SJCRH30 (cell line): ENCODE measurements at places on chromosomes 13 and 19.

GRCh38 chr13:27830010-27830409 lies 37.7 kb downstream of the GSX1 start:
- peak; percentile 69 for DNase-seq

GRCh38 chr19:45451131-45451849 lies 16.5 kb upstream of the FOSB start:
- DNase-seq = peak; percentile 36

- no peak for DNase-seq
Measured at GRCh38 chr13:110812121-110812868, 98.8 kb downstream of the ING1 start.

DNA sequence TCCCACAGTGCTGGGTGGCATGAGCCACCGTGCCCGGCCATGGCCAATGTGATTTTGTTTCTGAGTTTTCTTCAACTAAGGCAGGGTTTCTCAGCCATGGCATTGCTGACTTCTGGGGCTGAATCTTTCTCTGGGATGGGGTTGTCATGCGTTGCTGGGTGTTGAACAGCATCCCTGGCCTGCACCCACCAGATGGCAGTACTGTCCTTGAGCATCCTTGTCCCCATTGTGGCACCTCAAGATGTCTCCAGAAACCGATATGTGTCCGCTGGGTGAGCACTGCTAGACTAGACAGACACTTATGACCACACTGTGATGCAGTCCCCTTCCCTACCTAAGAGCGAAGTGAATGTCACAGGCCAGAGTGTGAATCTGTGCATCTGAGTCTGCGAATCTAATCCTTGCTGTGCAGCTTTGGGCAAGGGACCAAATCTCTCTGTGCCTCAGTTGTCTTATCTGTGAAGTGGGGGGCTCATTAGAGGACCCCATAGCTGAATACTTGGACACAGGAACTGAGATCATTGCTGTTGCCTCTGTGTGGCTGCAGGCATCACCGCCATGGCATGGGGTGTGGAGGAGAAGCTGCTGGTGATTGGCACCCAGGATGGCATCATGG lies 50.3 kb upstream of the SIN3B start:
- peak; percentile 83 for DNase-seq

GRCh38 chr19:51168564-51169282 lies 26.6 kb downstream of the SIGLEC7 start:
- no peak for DNase-seq

GRCh38 chr19:16345457-16345856 lies 20.8 kb downstream of the KLF2 start:
- DNase-seq = no peak

DNA sequence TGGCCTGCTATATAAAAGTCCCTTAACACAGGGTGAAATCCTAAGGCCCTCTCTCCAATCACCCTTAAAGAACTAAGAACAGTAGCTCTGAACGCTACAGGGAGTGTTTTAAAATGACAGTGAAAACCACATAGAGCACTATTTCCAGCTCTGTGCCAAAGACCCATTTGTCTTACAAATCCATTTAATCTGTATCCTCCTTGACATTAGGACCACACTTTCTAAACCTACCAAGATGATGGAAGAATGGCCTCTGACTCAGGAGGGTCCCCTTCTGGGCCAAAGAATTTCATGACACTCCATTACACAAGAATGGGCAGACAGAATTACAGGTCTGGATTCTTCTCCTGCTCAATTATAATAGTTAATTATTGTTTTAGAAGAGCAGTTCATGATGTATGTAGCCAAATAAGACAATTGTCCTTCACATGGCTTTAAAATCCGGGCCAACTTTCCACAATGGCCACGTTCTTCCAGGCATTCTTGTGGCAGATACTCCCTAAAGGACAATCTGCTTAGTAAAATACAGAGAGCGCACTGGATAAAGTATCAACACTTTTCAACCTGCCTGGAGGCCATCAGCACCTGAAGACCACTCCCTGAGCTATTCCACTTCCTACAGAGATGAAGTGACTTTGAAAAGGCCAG lies 61.0 kb downstream of the STK24 start:
- DNase-seq = no peak

DNA sequence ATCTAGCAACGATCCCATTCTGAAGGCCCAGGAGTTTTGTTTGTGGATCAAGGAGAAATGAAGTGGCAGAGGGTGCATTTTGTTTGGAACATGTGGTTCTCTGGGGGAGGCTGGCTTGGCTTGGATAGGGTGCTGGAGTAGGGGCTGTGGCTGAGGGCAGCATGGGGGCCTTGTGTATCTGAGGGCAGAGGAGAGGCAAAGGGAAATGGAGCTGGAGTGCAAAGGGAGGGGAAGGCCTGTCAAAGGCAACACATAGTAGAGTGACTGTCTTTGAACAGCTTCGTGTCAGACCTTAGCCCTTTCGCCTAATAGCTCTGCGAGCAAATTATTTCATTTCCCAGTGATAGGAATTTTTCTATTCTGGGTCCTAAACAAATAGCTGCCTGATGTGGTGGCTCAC lies 187.2 kb downstream of the KCNRG start:
- no peak for DNase-seq

- no peak for DNase-seq
Measured at GRCh38 chr13:45799451-45799850, 52.1 kb downstream of the SIAH3 start.

DNA sequence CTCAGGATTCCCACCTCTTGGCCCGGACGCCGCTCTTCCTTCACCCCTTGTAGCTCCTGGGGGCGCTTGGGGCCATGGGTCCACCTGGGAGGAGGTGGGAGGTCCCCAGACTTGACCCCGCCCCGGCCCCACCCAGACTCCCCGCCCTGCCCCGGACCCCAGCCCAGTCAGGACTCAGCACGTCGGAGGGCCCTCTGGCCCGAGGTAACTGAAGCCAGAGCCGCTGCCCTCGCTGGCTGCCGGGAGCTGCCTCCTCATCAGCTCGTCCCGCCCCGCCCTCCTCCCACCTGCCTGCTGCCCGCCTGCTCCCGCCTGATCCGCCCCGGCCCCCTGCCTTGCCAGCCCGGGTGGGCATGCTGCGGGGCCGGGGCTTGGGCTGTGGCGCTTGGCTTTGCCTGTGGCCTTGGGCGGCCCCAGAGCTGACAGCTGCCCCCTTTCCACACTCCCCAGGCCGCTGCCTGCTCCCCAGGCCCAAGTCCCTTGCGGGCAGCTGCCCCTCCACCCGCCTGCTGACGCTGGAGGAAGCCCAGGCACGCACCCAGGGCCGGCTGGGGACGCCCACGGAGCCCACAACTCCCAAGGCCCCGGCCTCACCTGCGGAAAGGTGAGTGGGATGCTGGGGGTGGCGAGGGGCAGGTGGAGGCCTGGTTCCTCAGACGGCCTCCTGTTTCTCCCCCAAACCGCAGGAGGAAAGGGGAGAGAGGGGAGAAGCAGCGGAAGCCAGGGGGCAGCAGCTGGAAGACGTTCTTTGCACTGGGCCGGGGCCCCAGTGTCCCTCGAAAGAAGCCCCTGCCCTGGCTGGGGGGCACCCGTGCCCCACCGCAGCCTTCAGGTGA lies 9.4 kb downstream of the ARHGAP33 start:
- DNase-seq = no peak

DNA sequence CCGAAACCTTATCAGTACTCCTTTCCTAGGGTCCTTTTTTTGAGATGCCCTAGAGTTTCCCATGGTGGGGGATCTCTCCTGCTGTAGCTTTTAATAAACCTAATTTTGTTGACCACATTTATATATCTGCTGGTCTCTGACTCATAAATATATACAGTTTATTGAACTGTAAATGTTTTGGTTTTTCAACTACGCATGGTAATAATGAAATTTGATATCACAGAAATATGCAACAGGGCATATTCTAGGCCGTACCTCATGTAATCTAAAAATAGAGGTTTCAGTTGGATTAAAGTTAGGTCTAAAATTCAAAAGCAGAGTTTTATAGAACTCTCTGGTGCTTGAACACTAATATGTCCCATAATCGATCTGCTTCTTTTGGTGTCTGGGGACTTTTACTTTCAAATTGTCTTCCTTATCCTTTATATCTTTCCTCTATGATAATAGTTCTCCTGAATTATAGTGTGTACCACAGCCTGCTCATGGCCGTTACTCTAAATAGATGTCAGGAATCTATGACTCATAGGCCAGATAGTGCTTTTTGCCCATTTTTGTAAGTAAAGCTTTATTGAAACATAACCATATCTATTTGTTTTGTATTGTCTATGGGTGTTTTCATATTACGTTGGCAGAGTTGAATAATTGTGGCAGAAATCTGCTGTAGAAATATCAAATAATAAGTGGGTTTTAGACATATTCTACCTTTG lies 324.8 kb upstream of the PCDH9 start:
- no peak for DNase-seq

- no peak for DNase-seq
Measured at GRCh38 chr13:34308725-34309124, 490.8 kb downstream of the RFC3 start.

DNA sequence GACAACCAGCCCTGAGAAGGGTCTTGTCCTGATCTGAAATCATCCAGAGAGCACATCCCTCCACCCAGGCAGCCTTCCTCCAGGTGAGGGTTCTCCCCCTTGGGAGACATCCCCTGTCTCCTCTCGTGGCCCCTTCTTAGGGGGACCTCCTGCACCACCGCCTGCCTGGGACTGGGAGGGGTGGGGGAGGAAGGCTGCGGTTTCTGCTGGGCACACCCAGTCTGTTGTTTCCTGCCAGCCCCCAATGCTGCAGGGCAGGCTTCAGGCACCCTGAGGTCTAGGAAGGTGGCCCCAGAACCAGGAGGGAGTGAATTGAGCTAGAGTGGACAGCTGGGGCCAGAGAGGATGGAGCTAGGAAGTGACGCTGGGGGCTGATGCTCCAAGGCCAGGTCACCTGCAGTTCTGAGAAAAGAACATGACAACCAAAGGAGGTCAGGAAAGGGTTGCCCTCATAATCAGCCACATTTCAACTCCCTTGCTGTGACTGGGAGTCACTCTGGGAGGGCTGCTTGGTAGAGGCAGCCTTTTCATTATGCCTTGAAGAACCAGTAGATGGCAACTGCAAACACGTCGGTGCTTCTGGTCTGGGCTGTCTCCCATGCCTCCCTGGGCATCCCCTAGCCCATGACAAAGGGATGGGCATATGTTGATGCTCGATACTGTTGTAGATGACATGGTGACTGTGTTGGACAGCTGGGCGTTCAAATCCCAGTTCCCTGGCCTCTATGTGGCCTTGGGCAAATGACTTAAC lies 1.4 kb downstream of the ARHGEF18 start:
- no peak for DNase-seq

DNA sequence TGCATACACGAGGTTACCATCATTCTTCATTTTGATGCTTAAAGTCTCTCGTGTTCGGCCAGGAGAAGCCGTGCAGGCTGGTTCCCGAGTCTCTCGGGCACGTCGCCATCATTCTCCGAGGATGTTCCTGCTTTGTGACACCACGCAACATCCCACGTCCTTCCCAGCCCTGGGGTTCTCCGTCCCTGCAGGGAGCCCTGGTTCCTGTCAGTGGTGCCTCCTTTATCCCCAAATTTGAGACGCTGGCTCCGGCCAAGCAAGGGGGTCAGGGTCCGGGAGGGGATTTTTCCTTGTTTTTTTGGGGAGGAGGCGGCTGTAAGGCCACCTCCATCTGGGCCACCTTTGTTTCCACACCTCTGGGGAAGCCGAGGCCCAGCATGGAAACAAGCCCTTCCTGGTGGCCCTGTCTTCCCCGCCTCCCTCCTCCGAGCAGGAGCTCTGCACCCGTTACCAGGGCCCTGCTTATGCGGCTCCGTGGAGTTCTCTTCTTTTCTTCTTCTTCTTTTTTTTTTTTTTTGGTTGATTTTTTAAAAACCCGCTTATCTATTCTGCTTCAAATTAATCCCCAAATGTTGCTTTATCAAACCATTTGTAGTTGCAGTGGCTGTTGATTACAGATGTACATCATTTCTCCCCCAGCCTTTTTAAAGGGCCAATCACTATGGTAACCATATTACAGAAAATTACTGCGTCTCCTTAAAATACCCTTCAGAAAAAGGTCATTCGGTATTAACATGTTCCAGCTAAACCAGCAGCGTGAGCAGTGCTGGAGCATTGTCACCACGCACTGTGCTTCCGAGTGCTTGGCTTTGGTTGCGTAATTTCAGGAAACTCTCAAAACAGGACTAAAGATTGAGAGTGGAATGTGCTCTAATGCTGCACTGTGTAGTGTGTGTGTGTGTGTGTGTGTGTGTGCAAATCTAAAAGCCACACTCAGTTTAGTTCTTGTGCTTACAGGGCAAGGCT lies 50.4 kb downstream of the TEX29 start:
- no peak for DNase-seq

- no peak for DNase-seq
Measured at GRCh38 chr19:6069268-6069791, 41.0 kb downstream of the RFX2 start.

DNA sequence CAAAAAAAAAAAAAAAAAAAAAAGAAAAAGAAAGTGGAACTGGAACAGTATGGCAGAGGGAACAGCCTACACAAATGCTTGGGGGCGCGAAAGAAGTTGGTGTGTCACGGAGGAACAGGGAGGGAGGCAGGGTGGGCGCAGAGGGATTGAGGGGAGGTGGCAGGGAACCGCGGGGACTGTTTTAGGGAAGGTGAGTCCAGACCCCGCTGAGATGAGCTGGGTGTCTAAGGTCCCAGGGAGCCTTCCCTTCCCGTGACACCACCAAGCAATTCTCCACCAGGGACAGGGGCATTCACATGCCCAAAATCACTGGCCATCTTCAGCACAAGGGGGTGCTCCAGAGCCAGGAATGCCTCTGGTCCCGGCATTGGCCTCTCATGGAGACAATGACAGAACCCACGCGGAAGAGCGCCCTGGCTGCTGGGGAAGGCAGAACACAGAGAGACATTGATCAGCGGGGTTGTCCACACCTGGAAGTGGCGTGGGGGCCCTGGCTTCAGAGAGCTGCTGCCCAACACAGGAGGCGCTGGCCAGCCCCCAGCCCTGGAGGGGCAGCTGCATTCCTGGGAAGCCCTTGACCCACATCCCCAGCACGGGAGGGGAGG lies 6.9 kb downstream of the PEAK3 start:
- peak; percentile 74 for DNase-seq

- no peak for DNase-seq
Measured at GRCh38 chr19:48616041-48616436, 1.2 kb upstream of the FAM83E start.

DNA sequence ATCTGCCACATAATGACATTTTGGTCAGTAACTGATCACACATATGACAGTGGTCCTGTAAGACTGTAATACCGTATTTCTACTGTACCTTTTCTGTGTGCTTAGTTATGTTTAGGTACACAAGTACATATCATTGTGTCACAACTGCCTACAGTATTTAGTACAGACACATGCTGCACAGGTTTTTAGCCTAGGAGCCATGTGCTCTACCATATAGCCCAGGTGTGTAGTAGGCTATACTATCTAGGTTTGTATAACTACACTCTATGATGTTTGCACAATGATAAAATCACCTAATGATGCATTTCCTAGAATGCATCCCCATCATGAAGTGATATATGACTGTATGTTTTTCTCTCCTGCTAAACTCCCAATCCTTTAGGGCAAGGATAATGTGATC lies 61.2 kb upstream of the MIR17HG start:
- no peak for DNase-seq

GRCh38 chr13:79998381-79998880 lies 342.5 kb downstream of the SPRY2 start:
- DNase-seq = no peak

DNA sequence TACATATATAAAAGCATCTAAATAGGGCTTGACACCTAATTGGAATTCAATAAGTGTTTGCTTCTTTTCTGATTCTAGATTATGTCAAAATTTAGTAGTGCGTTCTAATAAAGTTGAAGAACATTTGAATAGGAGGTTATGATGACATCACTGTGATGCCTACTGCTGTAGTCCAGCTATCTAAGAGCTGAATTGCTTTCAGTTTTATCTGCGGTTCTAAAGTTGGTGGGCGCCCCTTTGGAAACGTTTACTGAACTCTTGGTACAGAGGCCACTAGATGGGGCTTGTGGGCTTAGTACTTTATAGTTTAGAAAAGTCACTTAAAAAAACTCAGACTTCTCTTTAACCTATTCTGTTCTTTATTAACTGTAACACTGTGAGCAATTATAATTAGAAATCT lies 776.9 kb downstream of the GPC5 start:
- DNase-seq = peak; percentile 31
